ENCODE measurements at places on chromosomes 11 and 22. TPM values are rescaled to one million over a fixed set of nuclear protein-coding genes. Genes with fewer than 3 reads are reported as not detected.

DNA sequence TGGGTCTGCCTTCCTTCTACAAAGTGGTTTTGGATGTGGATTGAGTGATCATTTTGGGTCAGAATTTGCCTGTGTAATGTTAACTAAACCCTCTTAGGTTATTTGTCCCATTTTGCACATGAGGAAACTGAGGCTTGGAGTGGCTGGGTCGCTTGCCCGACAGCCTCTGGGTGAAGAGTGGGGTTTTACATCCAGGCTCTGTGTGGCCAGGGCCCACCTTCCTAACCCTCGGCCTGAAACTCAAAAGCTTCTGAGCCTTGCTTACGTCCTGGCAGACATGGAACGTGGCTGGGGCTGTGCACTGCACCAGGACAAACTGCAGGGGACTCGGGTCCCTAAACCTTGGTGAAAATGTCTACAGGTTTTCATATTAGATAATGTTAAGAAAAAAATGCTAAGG is 542.4 kb downstream of the TBC1D22A start:
- H3K36me3 ChIP-seq = no peaks in the 10 kb centered on the region
- no peak overlapping the region for H3K27ac ChIP-seq
- no peaks in the 10 kb centered on the region for H3K4me1 ChIP-seq
- DNase-seq = no peak

DNA sequence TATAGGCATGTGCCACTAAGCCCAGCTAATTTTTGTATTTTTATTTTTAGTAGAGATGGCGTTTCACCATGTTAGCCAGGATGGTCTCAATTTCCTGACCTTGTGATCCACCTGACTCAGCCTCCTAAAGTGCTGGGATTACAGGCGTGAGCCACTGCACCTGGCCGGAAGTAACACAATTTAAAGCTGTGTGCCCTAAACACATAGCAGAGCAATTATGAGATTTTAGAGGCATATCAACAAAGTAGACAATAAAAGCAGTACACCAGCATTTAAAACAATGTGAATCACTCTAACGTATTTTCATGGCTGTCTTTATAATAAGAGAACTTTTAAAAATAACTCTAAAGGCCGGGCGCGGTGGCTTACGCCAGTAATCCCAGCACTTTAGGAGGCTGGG is 42.4 kb downstream of the PRR14L start:
- no peaks in the 10 kb centered on the region for H3K27me3 ChIP-seq
- H3K27ac ChIP-seq = no peak overlapping the region
- H3K36me3 ChIP-seq = peaks cover 28% of the 10 kb centered on the region
- H3K4me1 ChIP-seq = no peaks in the 10 kb centered on the region

DNA sequence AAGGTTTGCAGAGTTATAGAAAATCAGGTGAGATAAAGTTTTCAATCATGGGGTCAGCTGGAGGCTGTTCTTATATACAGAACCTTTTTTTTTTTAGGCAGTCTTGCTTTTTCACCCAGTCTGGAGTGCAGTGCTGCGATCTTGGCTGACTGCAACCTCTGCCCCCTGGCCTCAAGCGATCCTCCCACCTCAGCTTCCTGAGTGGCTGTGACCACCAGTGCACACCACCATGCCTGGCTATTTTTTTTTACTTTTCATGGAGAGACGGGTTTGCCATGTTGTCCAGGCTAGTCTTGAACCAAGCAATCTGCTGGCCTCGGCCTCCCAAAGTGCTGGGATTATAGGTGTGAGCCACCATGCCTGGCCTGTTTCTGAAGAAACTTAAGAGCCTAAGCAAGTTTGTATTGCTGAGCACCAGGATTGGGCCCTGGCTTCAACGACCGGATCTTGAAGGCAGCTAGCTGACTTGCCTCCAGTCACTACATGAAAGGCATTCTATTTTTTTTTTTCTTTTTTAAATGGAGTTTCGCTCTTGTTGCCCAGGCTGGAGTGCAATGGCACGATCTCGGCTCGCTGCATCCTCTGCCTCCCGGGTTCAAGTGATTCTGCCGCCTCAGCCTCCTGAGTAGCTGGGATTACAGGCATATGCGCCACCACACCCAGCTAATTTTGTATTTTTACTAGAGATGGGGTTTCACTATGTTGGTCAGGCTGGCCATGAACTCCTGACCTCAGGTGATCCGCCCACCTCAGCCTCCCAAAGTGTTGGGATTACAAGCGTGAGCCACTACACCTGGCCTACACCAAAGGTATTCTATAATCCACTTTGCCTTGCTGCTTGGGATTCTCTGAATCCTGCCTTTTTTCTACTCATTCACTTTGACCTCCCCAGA is 7.6 kb downstream of the XBP1 start:
- H3K27me3 ChIP-seq = no peaks in the 10 kb centered on the region
- peaks cover 69% of the 10 kb centered on the region for H3K4me1 ChIP-seq
- H3K27ac ChIP-seq = peak overlapping the region; percentile 80
- H3K4me3 ChIP-seq = peak overlapping the region; percentile 52
- no peak for DNase-seq

GRCh38 chr11:113457784-113458183 is 17.4 kb downstream of the DRD2 start:
- no peak overlapping the region for H3K27ac ChIP-seq
- H3K4me3 ChIP-seq = no peak overlapping the region
- peaks cover 17% of the 10 kb centered on the region for H3K27me3 ChIP-seq
- no peaks in the 10 kb centered on the region for H3K4me1 ChIP-seq
- no peaks in the 10 kb centered on the region for H3K36me3 ChIP-seq

DNA sequence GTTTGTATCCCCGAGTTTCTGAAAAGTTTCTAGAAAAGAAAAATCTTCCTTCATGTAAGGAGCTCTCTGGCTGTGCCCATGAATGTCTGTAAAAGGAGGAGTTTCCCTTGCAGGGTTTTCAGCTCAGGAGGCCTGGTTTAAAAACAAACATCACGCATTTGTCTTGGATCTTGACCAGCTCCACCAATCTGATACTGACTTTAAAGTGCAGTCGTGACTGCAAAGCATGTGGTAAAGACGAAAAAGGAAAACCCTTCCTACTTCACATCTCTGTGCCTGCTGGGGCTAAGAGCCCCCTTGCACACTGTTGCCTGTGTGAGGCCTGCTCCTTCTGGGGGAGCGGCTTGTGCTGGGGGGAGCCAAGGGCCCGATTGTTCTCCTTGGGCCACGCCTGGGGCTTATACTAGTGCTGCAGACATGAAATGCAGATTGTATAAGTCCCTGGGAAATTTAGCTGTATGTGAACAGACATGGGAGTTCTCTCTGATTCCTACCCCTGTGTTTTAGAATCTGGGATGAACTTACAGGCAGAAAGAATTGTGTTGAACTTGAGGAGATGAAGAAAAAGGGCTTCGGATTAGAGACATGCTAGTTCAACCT is 62.1 kb downstream of the ADAMTS15 start:
- DNase-seq = no peak
- no peaks in the 10 kb centered on the region for H3K36me3 ChIP-seq
- H3K4me1 ChIP-seq = no peaks in the 10 kb centered on the region
- peaks cover 2% of the 10 kb centered on the region for H3K27me3 ChIP-seq
- no peak overlapping the region for H3K4me3 ChIP-seq

- no peak for DNase-seq
- H3K4me3 ChIP-seq = no peak overlapping the region
- no peaks in the 10 kb centered on the region for H3K36me3 ChIP-seq
- H3K27ac ChIP-seq = no peak overlapping the region
Measured at GRCh38 chr11:1100417-1101245, 26.0 kb downstream of the MUC2 start.

- H3K36me3 ChIP-seq = peaks cover 1% of the 10 kb centered on the region
- no peaks in the 10 kb centered on the region for H3K4me1 ChIP-seq
- H3K27me3 ChIP-seq = peaks cover 7% of the 10 kb centered on the region
Measured at GRCh38 chr11:120409655-120410054, 73.4 kb downstream of the ARHGEF12 start.

GRCh38 chr11:48049036-48049435 is 68.7 kb downstream of the PTPRJ start:
- peaks cover 51% of the 10 kb centered on the region for H3K4me1 ChIP-seq
- no peaks in the 10 kb centered on the region for H3K27me3 ChIP-seq
- H3K4me3 ChIP-seq = no peak overlapping the region

GRCh38 chr22:17237038-17237668 is 17.9 kb upstream of the ADA2 start:
- H3K4me3 ChIP-seq = peak overlapping the region; percentile 83
- H3K27me3 ChIP-seq = no peaks in the 10 kb centered on the region
- H3K4me1 ChIP-seq = peaks cover 14% of the 10 kb centered on the region
- DNase-seq = peak; percentile 58
- H3K36me3 ChIP-seq = no peaks in the 10 kb centered on the region

GRCh38 chr22:38353142-38353629 is 36.0 kb upstream of the CSNK1E start:
- no peak overlapping the region for H3K4me3 ChIP-seq
- DNase-seq = peak; percentile 85
- H3K4me1 ChIP-seq = no peaks in the 10 kb centered on the region
- H3K36me3 ChIP-seq = no peaks in the 10 kb centered on the region

GRCh38 chr11:118705111-118705741 is 25.8 kb upstream of the TREH start:
- H3K4me3 ChIP-seq = peak overlapping the region; percentile 58
- H3K4me1 ChIP-seq = peaks cover 17% of the 10 kb centered on the region
- H3K36me3 ChIP-seq = peaks cover 2% of the 10 kb centered on the region
- DNase-seq = peak; percentile 49
- H3K27ac ChIP-seq = peak overlapping the region; percentile 17

DNA sequence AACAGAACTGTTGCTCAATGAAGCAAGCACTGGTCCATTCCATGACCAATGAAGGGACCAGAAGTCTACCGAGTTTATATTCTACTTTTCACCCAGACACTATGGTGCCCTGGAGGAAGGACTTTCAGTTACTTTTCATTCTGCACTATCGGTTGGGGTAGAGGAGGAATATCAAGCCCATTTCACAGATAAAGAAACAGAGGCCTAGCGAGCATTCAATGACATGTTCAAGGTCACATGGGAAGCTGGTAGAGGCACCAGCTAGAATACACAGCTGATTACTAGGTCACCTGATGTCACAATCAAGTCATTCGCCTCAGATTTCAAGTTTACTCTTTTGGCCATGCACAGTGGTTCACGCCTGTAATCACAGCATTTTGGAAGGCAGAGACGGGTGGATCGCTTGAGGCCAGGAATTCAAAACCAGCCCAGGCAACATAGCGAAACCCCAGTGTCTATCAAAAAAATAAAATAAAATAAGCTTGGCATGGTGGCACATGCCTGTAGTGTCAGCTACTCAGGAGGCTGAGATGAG is 17.6 kb upstream of the PRG2 start:
- no peak overlapping the region for H3K27ac ChIP-seq
- no peaks in the 10 kb centered on the region for H3K27me3 ChIP-seq
- peaks cover 27% of the 10 kb centered on the region for H3K4me1 ChIP-seq

DNA sequence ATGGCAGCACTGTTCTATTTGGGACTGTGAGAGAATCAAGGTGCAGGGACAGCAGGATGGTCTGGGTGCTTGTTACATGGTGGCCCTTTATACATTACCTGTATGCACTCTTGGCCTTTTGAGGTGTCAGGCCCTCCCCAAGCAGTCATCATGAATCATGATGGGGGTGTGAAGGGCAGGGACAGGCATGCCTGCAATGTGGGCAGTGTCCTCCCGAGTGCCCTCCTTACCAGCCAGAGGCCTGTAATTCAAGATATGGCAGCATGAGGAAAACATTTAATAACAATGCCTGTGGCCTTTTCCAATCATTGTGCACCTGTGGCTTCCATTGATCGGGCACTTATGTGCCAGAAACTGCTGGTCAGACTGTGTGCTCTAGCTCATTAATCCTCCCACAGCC is 25.5 kb upstream of the CYP2D6 start:
- peaks cover 9% of the 10 kb centered on the region for H3K36me3 ChIP-seq
- H3K27ac ChIP-seq = no peak overlapping the region
- H3K4me1 ChIP-seq = peaks cover 2% of the 10 kb centered on the region
- no peaks in the 10 kb centered on the region for H3K27me3 ChIP-seq

DNA sequence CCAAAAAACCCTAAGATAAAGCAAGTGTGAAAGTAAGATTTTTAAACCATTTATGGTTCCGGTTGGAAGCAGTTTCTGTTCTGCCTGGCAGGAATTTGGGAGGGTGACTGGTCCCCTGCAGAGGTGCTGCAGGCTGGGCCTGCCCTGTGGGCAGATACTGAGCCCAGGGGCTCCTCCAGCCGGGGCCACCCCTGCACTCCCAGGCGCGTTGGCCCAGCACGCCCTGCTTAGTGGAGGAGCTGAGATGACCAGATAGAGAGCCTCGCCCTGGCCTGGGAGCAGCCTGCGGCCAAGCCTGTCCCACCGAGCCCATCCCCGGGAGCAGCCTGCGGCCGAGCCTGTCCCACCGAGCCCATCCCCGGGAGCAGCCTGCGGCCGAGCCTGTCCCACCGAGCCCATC is 8.0 kb downstream of the PHLDA2 start:
- no peak for DNase-seq
- no peak overlapping the region for H3K4me3 ChIP-seq

- H3K4me3 ChIP-seq = no peak overlapping the region
- no peak overlapping the region for H3K27ac ChIP-seq
- H3K27me3 ChIP-seq = peaks cover 16% of the 10 kb centered on the region
- no peaks in the 10 kb centered on the region for H3K4me1 ChIP-seq
Measured at GRCh38 chr11:110755941-110756340, 43.7 kb upstream of the ARHGAP20 start.

DNA sequence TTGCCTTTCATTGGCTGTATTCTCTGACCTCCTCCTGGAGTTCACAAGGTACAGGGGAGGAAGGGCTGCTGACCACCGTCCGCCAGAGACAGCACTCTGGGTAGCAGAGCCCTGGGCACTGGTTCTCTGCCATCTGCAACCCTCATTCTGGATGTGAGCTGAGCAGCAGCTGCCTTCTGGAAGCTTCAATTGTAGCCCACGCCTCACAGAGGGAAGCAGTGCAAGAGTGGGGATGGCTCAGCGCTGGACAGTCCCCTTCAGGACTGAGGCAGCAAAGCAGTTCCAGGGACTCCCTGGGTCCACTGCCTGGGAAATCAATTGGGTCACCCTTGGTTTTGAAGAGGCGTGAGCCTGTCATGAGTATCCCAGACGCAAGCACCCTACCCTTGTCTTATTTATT is 346.2 kb downstream of the CADM1 start:
- H3K4me3 ChIP-seq = no peak overlapping the region
- H3K27me3 ChIP-seq = no peaks in the 10 kb centered on the region
- no peak for DNase-seq

UPK3A gene
- not detected for total RNA-seq

YPEL4 gene
- 7.1 TPM for total RNA-seq

TSPAN32 gene
- total RNA-seq = 52.3 TPM

RIMBP3C gene
- total RNA-seq = 1.0 TPM

GSTT2B gene
- not detected for total RNA-seq

C11orf16 gene
- not detected for total RNA-seq

ALDH3B2 gene
- not detected for total RNA-seq

MRGPRX4 gene
- not detected for total RNA-seq

B3GAT1 gene
- total RNA-seq = 0.60 TPM

BATF2 gene
- 1.2 TPM for total RNA-seq

SYT7 gene
- total RNA-seq = not detected

RAG2 gene
- total RNA-seq = not detected

MN1 gene
- 0.30 TPM for total RNA-seq

INS gene
- not detected for total RNA-seq

OSM gene
- total RNA-seq = 125 TPM

RFPL2 gene
- total RNA-seq = not detected

PLAAT5 gene
- total RNA-seq = 0.43 TPM

PLAAT4 gene
- total RNA-seq = 158 TPM

TRIM3 gene
- total RNA-seq = 11.9 TPM

EFCAB6 gene
- total RNA-seq = 0.19 TPM

Data from activated naive CD8-positive, alpha-beta T cell treated with anti-CD3 and anti-CD28 coated beads, Interleukin-2, amount 10 ng/mL, durations not matched to agents 7 days and 5 days (primary cell).